ENCODE measurements at places on chromosomes 2 and 18.
A peak's percentile ranks its signal among the peaks of the same experiment; 100 is the strongest.

GRCh38 chr18:13389491-13390131, 171.1 kb downstream of the LDLRAD4 start:
- DNase-seq = no peak

DNA sequence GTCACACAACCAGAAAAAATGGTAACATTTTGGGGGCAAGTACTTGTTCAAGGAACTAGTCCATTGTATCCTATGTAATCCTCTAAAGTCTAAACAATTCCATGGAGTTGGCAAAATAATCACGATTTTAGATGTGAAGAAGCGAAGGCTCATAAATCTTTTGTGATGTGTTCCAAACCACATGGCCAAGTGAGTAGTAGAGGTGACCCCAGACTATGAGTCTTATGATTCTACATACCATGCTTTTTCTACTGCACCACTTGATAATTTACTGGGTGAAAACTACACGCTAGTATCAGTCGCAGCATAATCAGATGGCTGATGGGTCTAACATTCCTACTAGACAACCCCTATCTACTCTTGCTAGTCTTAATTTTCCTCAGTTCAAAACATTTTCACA, 371.4 kb downstream of the OSR1 start:
- DNase-seq = no peak

DNA sequence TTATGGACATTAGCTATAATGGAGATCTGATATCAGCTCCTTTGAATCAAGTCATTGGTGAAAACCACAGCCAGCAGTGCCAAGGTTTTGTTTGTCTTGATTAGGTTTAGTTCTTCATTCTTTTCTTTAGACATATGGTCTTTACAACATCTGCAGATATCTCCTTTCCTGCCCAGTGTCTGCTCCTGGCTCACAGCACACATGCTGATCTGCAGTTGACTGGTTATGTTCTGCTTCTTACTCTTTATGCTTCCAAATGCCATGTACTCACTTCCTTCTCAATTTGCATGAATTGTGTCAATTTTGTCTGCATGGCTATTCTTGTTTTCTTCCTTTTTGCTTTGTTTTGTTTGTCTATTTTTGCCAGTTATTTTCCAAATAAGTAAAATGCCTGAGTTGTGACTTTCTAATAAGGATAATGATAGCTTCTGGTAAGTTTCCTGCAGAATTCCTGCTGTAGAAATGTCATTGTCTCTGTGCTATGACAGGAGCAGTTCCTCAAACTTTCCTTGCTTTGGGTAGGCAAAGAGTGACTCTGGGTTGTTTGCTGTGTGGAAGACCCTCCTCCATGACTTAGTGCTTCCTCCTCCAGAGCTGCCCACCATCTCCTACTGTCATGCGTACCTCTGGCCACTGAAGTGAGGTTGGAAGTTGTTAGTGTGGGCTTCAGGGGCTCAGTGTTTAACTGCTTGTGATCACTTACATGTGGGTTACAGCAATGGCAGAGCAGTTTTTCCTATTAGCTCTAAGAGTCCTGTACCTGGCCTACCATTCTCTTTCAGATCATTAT, 8.2 kb downstream of the ARHGAP25 start:
- DNase-seq = no peak

GRCh38 chr2:110106642-110107041, 9.0 kb downstream of the MALL start:
- no peak for DNase-seq

DNA sequence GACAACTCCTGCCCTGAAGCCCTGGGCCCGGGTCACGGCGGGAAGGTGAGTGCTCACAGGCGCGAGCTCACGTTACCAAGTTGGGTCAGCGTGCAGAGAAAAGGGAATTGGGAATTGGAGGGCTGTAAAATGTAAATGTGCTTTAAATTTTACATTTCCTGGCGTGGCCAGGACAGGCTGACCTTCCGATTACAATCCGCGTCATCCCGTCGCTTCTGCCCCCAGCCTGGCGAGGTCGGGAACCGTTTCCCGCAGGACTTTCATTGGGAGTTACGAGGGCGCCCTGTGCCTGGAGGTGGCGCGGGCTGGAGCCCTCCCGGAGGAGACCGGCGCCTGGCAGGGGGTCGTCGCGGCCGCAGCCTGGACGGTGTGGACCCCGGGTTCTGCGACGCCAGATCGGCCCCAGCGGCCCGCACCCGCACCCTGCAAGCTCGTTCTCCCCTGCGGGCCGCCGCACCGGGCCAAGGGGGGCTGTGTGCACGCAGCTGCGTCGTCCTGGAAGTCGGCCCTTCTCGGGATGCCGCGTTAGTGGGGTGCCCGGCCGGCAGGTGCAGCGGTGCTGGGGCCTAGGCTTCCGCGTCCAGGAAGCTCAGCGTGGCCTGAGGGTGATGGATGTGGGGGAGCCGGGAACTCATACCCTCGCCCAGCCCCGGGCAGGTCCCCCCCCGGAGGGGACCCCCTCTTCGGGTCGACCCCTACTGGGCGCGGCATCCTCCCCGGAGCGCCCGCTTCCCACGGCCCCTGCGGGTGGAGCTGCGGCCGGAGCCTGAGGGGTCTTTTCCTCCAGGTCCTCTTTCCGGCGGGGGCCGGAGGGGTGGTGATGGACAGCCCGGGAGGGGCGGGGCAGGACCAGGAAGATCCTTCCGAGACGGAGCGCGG, 63.9 kb downstream of the LRRFIP1 start:
- DNase-seq = no peak

GRCh38 chr18:36828157-36828629, 609 bp downstream of the TPGS2 start:
- DNase-seq = no peak

GRCh38 chr18:46767217-46767616, 10.4 kb upstream of the ST8SIA5 start:
- DNase-seq = no peak

GRCh38 chr2:135839713-135840112, 2.7 kb upstream of the LCT start:
- DNase-seq = no peak

DNA sequence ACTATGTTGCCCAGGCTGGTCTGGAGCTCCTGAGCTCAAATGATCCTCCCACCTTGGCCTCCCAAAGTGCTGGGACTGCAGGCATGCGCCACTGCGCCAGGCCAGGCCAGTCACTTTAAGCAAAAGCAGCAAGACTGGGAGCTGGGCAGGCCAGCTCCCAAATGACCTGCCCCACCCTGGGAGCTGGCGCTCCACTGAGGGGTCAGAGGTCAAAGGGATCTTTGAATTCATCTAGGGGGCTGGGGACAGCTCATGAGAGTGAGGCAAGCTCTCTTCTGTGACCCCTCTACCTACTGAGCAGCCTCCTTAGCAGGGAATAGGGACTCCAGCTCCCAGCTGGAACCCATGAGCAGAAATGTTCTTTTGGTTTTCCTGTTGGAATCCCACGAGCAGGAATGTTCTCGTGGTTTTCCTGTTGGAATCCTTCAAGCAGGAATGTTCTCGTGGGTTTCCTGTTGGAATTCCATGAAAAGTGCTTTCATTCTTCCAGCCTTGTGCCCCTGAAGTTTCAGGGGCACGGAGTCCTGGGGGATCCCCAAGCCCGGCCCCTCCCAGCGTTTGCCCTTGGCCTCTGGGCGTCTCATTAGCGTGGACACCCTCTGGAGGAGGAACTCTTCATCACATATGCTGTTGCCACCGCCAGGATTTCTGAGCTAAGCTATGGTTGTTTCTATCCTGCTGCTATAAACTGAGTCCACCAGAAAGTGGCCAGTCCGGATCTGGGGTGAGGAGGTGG, 162.0 kb upstream of the HAAO start:
- no peak for DNase-seq

GRCh38 chr2:34254272-34254878, 655.3 kb upstream of the FAM98A start:
- no peak for DNase-seq

DNA sequence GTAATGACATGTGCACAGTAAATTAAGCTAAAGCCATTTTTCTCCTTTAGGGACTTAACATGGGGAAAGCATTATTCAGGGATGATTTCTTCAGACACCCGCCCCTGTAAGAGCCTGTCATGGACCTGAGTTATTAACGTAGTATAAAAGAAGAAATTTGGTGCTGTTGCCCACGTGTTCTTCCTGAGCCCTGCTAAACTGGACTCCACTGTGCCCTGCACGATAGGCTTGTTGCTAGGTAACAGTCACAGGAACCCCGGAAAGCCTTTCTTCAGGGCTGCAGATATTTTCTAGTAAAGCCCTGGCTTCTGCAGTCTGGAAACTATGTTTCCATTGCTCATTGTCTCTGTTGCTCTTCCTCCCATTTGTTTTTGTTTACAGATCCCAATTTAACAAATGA, 157.9 kb downstream of the LRRC30 start:
- no peak for DNase-seq

- peak; percentile 30 for DNase-seq
Measured at GRCh38 chr18:14912967-14913366, 165.0 kb downstream of the ANKRD30B start.

DNA sequence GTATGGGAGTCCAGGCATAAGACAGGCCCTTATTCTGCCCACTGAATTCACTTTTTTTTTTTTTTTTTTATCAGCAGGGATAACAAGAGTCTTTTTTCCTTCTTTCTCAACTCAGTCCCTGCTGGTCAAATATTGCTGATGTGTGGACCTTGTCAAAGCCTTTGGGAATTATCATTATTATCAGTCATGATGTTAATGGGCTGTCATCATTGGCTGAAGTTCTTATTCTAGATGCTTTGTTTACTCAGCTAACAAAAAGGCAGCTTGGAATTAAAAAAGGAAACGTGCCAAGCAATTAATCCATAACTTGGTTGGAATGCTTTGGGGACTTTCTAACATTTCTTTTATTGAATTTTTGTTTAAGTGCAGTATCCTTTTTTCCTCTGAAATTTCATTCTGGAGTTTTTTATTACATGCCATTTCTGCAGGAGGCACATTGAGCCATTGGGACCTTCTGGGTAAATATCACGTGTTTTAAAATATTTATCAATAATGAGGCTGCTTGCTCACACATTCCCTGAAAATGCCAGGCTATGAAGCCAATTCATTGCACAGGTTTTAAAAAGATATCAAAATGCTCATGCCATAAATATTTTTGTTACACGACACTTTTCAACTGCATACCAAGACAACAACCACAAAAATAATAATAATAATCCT, 246.3 kb downstream of the TXNL1 start:
- no peak for DNase-seq

GRCh38 chr2:162062559-162062958, 11.5 kb downstream of the DPP4 start:
- no peak for DNase-seq

DNA sequence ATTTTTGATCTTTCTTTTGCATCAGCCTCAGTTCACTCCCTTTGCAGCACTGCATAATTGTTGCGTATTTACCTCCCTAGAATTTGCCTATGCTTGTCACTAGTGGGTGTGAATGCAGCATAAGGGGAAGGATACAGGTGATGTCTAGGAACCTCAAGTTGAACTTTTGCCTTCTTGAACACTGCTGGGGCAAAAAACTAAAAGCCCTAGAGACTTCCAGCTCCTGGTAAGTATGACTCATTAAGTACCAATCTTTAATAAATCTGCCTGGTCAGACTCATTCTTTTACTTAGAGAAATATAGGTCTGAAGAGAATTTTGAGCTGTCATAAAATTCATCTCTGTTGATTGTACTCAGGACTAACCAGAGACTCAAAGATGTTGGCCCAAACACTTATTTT, 547.3 kb upstream of the FANCL start:
- no peak for DNase-seq

GRCh38 chr2:105895990-105896764, 151.5 kb downstream of the NCK2 start:
- DNase-seq = no peak

GRCh38 chr18:57081899-57082298, 65.0 kb upstream of the BOD1L2 start:
- DNase-seq = no peak

DNA sequence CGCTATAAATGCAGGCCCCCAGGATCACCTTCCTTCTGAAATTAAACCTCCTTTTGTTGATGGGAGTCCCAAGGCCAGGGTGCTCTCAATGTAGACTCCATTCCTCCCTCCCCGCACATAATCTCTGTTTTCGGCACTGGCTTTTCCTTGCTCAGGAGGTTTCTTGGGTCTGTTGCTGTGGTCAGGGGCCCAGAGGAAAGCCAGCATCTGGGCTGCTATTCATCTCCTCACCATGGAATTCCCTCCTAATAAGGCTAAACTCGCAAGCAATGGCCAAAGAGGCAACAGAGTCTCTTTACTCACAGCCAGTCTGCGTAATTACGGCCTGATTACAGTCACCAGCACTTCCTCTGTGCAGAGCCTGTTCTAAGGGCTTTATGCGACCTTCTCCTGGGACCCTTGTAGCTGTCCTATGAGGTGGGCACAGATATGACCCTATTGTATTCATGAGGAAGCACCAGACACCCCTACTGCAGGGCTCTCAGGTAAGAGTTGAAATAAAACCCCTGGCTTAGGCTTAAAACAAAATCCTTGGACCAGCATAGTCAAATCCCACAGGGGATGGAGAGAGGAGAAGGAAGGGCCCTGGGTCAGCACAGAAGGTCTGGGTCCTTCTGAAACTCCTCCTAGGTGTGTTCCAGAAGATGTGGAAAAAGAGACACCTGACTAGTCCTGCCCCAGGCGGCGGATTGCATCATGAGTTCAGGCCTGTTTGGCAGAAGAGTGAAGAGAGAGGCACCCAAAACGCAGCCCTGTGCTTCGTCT, 105.0 kb upstream of the SH3BP4 start:
- no peak for DNase-seq

- DNase-seq = no peak
Measured at GRCh38 chr2:120142528-120143219, 80.5 kb downstream of the TMEM185B start.

DNA sequence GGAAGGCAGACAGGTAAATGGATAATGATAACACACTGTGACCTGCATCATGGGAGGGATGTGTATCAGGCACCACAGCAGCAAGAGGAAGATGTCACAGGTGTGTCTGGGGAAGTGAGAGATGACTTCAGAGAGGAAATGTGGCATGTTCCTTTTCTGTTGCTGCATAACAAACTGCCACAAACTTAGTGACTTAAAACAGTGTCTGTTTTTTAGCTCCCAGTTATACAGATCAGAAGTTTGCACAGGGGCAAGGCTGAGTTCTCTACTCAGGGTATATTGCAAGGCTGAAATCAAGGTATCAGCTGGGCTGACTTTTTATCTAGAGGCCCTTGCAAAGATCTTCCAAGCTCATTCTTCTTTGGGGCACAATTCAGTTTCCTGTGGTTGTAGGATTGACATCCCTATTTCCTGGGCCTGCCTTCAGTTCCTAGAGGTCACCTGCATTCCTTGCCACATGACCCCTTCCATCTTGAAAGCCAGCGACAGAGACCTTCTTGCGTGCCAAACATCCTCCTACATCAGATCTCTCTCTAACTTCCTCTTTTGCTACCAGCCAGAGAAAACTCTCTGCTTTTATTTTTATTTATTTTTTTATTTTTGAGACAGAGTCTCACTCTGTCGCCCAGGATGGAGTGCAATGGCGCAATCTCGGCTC, 2.1 kb upstream of the MAP3K2 start:
- no peak for DNase-seq

- no peak for DNase-seq
Measured at GRCh38 chr2:36395866-36396265, 40.3 kb downstream of the CRIM1 start.

- DNase-seq = no peak
Measured at GRCh38 chr2:78261454-78261853, 739.3 kb upstream of the LRRTM4 start.

All from G401 (cell line).